ENCODE measurements at places on chromosomes 2 and 18.

GRCh38 chr2:233075966-233076339 lies 15.8 kb downstream of the INPP5D start:
- peak; percentile 22 for DNase-seq

- no peak for DNase-seq
These were observed 38.9 kb upstream of the ATP6V1B1 start for GRCh38 chr2:70896765-70897202.

GRCh38 chr2:39141334-39142271 lies 20.8 kb upstream of the SOS1 start:
- peak; percentile 69 for DNase-seq

- no peak for DNase-seq
These were observed 498.2 kb upstream of the PIK3C3 start for GRCh38 chr18:41456831-41457230.

GRCh38 chr2:37776487-37776886 lies 105.0 kb upstream of the CDC42EP3 start:
- DNase-seq, result peak; percentile 95

DNA sequence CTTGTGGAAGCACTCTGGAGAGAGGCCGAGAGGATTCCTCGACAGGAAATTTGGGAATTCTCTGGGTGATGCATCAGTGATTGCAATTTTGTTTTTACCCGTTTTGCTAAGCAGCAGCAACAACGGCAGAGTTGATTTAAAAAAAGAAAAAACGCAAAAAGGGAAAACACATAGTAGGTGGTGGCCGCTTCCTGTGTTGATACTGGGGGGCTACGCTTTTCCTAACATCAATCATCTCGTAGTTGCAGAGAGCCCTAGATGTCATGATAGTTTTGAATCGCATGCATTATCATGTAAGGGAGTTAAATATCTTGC lies 271 bp upstream of the RBM43 start:
- DNase-seq, result no peak

DNA sequence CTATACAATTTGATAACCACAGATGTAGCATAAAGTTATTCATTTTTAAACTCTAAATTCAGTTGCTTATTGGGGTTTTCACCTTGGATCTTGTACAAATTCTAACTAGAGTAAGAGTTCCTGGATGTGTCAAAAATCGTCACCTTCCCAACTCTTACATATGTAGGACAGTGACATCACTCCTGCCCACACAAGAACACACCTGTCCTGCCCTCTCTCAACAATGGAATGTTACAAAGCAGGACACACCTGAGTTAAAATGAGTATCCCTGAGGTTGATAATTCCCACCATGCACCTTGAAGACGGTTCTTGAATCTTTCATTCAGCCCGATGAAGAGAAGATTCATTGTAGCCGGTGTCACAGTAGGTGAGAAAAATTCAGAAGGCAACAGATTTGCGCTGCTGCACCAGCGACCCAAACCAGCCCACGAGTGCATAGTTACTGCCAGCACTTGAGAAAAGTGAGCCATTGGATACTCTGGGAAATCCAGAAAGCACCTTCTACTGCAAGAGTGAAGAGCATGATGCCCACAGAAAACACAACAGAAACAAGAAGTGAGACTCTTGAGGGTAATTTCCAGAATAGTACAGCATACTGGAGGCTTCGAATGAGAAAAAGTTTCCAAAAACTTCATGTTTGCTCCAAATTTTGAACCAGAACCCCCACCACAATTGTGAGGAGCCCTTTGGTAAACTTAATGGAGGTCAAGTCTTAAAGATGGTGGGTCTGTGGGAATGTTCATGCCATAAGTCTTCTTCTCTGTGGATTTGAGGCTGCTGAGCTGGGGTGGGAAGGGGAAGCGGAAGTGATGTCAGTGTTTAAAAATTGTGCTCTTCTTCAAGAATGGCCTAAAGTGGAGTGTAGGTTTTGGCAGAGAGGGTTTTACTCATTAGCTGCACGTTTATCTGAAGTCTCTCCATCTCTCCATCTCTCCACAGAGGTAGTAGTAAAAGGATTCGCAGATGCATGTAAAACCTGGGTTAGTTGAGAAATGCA lies 34.7 kb upstream of the ADAM23 start:
- DNase-seq, result no peak

GRCh38 chr2:3319745-3320566 lies 57.7 kb downstream of the EIPR1 start:
- no peak for DNase-seq

- no peak for DNase-seq
These were observed 160.4 kb downstream of the KLHL29 start for GRCh38 chr2:23545396-23545795.

DNA sequence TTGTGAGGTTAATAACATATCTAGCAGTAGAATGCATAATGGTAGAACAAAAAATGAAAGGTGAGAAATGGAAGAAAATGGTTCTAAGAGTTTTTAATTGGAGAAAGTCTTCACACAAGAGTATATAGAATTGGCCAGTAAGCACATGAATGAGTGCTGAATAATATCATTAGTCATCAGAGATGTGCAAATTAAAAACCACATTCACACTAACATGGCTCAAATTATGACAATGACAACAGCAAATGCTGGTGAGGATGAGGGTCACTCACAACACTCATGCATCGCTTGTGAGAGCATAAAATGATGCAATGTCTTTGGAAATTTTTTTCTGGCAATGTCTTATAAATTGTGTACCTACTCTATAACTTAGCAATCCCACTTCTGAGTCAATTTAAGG lies 1355.4 kb upstream of the ACVR2A start:
- peak; percentile 5 for DNase-seq

DNA sequence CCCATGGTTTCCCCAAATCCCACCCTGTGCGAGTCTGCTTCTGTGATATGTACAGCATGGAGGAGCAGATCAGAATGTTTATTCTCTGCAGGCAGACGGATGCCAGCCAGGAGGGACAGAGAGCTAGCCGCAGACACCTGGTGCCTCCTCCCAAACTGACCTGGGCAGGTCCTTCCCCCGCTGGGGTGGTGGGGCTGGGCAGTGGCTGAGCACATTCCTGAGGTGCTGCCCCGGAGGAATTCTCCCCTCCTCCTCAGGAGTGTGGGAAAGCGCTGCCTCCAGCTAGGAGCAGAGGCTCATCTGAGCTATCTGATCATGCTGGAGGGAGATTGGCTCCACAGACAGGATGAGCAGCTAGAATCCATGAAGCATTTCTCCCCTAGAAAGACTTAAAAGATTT lies 21.7 kb downstream of the C2orf92 start:
- no peak for DNase-seq

- DNase-seq, result peak; percentile 72
These were observed 145.3 kb downstream of the NCKAP5 start for GRCh38 chr2:133422931-133423351.

DNA sequence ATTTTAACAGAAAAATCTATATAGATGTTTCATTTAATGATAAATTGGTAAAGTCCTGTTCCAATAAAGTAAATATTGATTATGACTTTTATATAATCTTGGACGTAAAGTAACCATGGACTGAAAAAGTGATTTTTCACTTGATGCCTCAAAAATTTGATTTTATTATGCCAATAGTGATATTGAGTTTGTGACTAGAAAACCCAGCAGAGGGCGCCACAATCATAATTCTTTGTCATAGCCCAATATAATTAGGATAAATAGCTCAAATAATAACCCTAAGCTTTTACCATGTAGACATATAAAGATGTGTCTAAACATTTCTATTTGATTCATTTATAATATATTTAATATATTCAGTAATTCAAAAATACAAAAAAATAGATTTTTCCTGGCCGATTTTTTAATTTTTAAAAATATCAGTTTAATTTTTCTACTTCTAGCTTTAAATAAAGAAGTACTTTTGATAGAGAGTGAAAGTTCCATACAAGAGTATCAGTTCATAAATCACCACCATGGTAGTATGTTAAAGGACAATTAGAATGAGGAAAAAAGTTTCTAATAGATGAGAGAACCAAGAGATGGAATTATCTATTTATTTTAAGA lies 30.7 kb downstream of the CAMKMT start:
- DNase-seq, result peak; percentile 55

DNA sequence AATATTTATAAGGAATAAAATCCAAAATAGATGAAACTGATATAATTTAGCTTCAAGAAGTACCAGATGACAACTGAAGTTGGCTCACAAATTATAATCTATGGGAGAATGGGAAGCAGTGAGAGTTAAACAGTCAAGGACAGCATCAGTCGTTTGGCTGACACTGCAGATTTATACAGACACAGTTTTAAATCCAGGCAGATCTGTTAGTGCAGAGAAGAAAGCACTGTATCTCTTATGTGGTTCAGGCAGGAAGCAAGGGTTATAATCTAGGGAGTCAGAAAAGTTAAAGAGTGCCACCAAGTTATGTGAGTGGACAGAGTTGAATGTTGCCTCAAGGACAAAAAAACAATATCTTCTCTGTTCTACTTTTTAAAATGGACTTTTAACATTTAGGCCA lies 880.2 kb downstream of the TSN start:
- no peak for DNase-seq

DNA sequence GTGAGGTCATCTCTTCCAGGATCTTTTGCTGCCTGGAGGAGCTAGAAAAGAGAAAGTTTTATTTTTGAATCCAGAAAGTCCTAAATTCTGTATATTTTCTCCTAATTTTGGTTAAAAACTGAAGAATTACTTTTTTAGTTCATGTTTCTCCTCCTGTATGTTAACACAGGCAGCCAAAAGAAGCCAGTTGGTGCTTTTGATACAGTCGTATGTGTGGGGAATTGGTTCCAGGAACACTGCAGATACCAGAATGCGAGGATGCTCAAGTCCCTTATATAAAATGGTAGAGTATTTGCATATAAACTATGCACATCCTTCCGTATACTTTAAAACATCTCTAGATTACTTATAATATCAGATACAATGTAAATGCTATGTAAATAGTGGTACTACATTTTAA lies 22.6 kb upstream of the ADAM23 start:
- no peak for DNase-seq

DNA sequence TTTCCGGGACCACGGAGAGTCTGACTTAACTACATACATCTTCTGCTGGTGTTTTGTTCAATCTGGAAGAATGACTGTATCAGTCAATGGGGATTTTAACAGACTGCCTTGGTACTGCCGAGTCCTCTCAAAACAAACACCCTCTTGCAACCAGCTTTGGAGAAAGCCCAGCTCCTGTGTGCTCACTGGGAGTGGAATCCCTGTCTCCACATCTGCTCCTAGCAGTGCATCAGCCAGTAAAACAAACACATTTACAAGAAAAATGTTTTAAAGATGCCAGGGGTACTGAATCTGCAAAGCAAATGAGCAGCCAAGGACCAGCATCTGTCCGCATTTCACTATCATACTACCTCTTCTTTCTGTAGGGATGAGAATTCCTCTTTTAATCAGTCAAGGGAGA lies 23.1 kb downstream of the ICOS start:
- no peak for DNase-seq

GRCh38 chr2:238507836-238508235 lies 81.1 kb downstream of the ASB1 start:
- DNase-seq, result no peak

- DNase-seq, result peak; percentile 73
These were observed 60.4 kb upstream of the COPS8 start for GRCh38 chr2:237025090-237025865.

DNA sequence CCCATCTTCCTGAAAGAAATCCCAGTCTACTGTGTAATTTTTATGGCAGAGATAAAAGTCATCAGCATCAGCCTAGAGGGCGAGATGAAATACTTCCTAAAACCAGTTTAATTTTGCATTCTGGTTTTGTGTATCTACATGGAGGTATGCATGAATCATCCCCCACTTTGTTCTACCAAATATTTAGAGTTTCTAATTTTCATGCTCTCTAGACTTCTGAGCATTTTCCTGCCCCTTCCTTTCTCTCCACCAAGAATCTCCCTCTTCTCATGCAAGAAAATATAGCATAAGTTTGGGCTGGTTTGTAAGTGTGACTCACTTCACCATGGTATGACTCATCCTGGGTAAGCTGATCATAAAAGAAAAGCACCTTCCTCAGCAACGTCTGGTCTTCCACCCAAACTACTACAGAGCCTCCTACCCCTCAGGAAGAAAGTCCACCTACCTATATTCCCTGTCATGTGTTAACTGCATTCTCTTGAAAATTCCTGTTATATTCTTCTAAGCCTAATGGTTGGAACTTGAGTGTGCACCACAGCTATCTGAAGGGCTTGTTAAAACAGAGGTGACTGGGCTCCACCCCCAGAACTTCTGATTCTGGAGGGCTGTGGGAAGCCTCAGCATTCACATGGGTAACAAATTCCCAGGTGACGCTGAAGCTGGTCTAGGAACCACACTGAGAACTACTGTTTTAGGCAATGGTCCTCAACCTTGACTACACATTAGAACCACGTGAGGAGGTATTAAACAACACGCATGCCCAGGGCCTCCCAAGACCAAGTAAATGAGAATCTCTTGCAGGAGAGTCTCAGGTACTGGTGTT lies 37.4 kb upstream of the RAPGEF4 start:
- DNase-seq, result peak; percentile 78

DNA sequence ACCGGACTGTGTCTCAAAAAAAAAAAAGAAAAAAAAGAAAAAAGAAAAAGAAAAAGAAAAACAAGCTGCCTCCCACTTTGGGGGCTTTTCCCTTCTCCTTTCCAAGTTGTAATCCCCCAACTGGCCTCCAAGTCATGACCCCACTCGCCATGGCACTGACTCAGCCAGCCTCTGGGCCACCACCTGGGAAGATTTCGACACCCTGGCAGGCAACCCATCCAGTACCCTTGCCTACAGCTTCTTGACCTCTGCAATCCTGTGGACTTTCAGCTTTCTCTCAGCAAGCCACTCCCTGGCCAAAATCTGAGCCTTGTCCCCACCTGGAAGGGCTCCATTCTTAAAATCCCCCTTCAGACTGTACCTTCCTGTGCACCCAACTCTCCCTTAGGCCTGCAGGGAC lies 22.3 kb upstream of the FOSL2 start:
- DNase-seq, result no peak

DNA sequence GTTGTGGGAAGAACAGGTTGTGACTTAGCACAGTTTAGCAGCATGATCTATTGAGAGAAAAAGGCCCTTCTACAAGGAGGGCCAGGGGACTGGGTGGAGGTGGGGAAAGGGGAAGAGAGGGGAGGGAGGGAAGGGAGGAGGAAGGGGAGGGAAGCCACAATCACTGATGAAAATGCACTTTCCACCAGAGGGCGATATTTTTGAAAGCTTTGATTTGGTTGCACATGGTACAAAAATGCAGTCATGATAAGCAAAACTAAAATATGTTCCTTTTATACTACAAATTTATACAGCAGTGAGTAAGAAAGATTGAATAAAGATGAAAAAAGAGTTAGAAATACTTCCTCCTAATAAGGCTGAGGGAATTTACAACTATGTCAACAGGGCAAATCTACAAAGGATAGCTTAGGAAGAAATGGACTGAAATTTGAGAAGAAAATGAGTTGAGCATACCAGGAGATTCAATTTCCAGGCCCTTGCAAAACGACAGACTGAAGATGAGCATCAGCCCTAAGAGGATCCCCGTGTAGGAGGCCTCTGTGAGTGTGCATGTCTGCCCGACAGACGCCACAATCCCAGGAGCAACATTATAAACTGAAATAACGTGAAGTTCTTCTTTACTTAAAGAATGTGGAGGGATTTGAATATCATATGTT lies 17.2 kb downstream of the SH3YL1 start:
- DNase-seq, result peak; percentile 75

- DNase-seq, result no peak
These were observed 23.7 kb downstream of the NCAPH start for GRCh38 chr2:96359310-96359709.
